Naive thymus-derived CD8-positive, alpha-beta T cell (primary cell): ENCODE measurements at places on chromosomes 11 and 22. TPM values are rescaled to one million over a fixed set of nuclear protein-coding genes. Genes with fewer than 3 reads are reported as not detected.

The FHIP1B gene
- 46.7 TPM for total RNA-seq

The KLHL35 gene
- 0.66 TPM for total RNA-seq

The OR8G1 gene
- not detected for total RNA-seq

The YPEL4 gene
- total RNA-seq = 14.6 TPM
